ENCODE measurements at places on chromosomes 6 and 20.
A peak's percentile ranks its signal among the peaks of the same experiment; 100 is the strongest.

DNA sequence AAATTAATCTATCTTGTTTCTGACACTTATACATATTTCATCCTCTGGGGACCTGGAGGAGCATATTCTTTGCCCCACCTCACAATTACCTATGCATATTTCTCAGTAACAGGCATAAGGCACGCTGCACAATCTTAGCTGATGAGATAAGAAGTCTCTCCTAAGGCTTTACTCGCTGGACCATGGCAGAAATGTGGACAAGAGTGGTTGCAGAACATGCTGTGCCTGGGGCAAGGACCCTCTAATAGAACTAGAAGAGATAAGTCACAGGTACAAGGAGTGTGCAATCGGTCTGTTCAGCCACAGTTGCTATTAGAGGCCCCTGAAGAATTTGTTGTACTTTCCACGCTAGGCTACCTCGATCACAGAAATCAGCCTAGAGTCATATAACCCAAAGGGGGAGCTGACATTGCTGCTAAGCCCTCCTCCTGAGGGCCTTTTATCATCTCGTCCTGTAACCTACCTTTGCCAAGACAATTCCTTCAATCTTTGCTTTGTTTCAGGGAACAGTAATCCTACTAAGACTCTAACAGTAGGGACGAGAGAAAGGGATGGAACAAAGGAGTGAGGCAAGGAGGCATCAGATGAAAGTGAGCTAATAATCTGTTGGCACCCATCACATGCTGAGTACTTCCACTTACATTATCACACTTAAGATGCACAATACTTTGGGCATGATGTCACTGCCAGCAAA lies 16.1 kb upstream of the DEFB129 start:
- DNase-seq = no peak

- DNase-seq = no peak
These were observed 215.5 kb upstream of the MCHR2 start for GRCh38 chr6:100209323-100210136.

DNA sequence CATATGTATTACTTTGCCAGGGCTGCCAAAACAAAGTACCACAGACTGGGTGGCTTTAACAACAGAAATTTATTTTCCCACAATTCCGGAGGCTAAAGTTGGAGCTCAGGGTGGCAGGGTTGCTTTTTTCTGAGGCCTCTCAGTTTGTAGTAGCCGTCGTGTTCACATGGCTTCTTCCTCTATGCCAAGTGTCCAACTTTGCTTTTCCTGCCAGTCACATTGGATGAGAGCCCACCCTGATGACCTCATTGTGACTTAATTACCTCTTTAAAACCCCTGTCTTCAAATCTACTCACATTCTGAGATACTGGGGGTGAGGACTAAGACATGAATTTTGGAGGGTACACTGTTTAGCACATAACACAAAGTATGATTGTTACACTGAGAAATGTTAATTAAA lies 9.9 kb upstream of the ECT2L start:
- DNase-seq = no peak

- DNase-seq = peak; percentile 84
These were observed 85.7 kb upstream of the FOXC1 start for GRCh38 chr6:1524040-1524480.

DNA sequence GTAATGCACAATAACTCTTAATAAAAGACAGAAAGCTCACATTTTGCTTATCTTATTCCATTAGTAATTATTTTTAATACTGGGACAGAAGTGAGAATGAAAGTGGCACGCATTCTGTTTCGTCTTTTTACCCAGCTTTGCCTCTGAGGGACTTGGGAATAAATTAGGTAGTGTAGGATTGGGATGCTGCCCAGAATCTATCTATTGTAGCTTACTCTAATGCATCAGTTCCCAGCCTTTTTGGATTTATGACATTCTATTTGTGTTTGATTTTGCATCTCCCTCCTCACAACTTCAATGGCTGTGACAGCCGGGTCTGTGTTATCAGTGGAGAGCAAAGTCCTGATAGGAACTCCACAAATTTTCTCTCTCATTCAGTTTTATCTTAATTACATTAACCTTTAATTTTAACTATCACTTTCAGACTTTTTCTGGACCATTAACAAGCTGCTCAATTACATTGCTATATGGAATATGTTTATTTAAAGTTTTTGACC lies 62.9 kb upstream of the TULP4 start:
- DNase-seq = no peak

- DNase-seq = no peak
These were observed 13.9 kb downstream of the ZNF831 start for GRCh38 chr20:59177266-59178250.

- no peak for DNase-seq
These were observed 66.2 kb upstream of the PHACTR2 start for GRCh38 chr6:143611580-143611979.

- DNase-seq = no peak
These were observed 49.5 kb downstream of the KCNS1 start for GRCh38 chr20:45051204-45052060.

- DNase-seq = no peak
These were observed 70.4 kb downstream of the BACH2 start for GRCh38 chr6:90226257-90226656.

- DNase-seq = no peak
These were observed 18.2 kb upstream of the ZNF391 start for GRCh38 chr6:27370391-27370790.

GRCh38 chr20:53940360-53940702 lies 130.1 kb downstream of the BCAS1 start:
- no peak for DNase-seq

- DNase-seq = no peak
These were observed 50.0 kb downstream of the SGK1 start for GRCh38 chr6:134267917-134268361.

GRCh38 chr6:70956451-70957283 lies at the start of gene B3GAT2:
B3GAT2 (minus strand) TSS chr6:70957060; CDS start chr6:70956429, 631 bp downstream.
- peak; percentile 43 for DNase-seq

DNA sequence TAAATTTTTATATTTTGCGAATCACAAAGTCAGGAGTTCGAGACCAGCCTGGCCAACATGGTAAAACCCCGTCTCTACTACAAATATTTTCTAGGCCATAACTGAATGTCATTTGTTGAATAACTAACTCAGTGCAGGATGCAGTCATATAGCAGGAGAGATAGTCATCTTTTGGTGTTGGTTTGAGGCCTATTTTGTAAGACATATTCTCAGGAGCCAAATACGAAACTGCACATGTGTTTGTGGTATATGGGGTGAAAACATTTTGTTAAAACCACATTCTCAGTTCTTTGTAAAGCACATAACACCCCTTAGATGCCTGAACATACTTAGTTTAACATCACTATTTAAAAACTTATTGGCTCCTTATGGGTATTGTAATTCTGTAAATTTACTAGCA lies 4.7 kb upstream of the ENPP5 start:
- no peak for DNase-seq

- DNase-seq = no peak
These were observed 568.4 kb downstream of the NKAIN2 start for GRCh38 chr6:124371974-124372475.

- DNase-seq = no peak
These were observed 123.9 kb downstream of the COL12A1 start for GRCh38 chr6:75081921-75082320.

DNA sequence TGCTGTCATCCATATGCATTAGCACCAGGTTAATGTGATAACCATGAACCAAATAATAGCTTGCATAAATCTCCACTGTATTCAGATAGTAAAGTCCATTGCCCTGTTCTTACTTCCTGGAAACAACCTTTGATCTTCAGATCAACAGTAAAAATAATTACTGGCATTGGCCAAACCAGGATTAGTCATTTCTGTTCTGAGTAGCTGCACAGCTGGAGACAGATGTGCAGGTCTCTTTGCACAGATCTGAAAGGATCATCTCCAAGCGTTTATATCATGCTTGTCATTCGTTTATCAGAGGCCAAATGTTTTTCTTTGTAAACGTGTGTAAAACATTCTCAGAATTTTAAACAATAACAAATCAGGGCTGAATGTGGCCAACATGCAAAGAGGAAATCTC lies 134.4 kb upstream of the HMGCLL1 start:
- no peak for DNase-seq

DNA sequence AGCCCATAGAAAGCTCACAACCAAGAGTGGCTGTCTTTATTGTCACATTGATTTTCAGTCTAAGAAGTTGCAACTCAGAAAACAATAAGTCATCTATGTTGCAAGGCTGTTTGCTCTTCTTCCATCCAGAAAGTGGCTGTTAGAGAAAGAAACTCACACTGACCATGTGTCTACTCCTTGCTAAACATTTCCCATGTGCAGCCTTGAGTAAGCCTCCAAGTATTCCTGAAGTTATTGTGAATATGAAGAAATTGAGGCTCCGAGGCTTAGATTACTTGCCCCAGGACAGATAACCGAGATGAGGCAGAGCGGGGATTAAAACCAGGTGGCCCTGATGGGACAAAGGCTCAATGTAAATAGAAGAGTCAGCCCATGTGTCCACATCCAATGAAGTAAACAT lies 105.0 kb downstream of the SPTLC3 start:
- no peak for DNase-seq

DNA sequence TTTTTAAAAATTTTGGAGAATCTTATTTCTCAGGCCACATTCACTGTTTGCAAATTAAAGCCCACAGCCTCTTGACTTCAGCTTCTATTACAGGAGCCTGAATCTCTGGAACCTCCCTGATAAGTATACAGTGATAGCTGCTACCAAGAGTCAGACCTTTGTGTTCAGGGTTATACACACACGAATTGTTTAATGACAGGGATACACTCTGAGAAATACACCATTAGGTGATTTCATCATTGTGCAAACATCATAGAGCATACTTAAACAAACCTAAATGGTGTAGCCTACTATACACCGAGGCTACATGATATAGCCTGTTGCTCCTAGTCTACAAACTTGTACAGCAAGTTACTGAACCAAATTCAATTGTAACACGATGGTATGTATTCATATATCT lies 473.9 kb downstream of the PKHD1 start:
- no peak for DNase-seq

DNA sequence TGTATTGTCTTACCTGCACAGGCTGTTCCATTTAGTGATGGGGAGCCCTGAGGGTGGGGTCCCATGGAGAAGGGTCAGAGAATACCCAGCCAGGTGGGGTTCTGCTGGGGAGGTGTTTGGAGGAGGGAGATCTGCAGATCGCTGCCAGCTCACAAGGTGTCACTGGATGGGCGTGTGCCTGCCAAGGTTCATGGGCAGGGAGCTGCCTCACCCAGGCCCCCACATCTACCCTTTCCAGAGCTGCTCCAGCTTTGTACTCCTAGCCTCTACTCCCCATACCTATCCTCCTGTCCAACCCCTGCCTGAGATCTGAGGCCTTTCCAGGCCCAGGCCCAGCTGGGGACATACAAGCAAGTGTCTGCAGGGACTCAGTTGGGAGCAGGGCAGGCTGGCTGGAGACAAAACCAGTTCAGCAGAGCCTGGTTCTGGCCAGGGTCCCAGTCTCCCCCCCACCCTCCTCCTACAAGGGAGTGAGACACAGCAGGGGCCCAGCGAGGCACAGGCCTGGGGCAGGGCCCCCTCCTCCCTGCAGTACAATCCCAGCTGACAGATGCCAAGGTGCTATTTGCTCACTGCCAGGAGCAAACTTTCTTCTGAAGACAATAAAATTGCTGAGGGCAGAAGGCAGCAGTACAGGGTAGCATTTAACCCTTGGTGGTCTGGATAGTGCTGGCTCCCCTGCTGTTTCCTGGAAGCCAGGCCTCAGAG lies 19.7 kb downstream of the SPDEF start:
- no peak for DNase-seq

DNA sequence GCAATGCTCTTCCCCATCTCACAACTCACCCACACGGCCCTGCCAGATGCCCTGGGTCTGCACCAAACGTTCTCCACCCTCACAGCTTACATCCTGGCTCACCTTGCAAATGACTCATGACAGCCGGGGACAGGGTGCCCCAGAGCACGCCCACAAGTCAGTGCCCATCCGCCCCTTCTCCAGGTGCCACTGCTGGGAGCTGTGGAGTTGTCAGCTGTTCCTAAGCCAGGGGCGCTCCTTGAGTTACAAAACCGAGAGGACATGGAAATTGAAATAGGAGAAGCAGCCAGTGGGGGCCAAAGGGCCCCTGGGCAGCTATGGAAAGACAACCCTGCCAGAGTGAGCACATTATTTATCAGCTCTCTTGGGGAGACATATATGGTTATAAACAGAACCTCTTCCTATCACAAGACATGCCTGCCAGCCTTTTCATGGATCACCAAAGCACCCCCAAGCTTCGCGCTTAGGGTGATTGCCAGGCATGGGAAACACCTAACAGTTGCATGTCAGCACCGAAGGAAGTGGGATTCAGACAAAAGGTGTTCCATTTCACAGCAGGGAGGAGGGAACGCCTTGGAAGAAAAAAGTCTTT lies 236.8 kb downstream of the LY86 start:
- no peak for DNase-seq

GRCh38 chr20:14800707-14801425 lies 463.5 kb upstream of the FLRT3 start:
- no peak for DNase-seq

- DNase-seq = no peak
These were observed 5.9 kb upstream of the CST3 start for GRCh38 chr20:23643659-23644058.

- no peak for DNase-seq
These were observed 20.7 kb downstream of the CRYBG1 start for GRCh38 chr6:106381223-106381622.

DNA sequence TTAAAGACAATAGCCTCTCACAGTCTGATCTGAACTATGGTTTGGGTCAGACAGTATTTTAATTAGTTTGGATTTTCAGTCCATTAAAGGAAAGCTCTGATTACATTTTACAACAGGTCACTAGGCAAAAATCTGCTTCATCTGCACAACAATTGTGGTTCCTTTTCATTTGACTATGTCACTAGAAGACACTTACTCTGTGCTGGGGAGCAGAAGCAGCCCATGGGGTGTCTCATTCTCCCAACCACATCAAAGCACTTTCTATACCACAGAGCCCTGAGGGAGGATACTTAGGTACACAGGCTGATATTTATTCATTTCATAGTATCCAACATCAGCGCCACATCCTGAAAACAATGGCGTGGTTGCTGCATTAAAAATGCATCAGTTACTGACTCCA lies 36.6 kb upstream of the HDAC2 start:
- no peak for DNase-seq

DNA sequence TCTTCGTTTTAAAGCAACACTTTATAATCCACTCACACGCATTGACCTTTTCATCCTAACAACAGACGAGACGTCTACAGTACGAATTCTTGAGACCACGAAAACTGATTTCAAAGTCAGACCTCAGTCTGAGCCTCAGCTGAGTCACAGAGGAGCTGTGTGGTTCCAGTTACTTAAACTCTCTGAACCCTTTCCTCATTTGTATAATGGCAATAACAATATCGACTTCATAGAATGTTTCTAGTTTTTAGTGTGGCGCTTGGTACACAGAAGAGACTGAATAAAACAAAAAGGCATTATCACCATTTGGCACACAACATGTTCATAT lies 236.9 kb downstream of the ATXN1 start:
- no peak for DNase-seq

- no peak for DNase-seq
These were observed 8.6 kb upstream of the SLC4A11 start for GRCh38 chr20:3247638-3248037.

GRCh38 chr6:27190126-27190525 lies 57.4 kb upstream of the PRSS16 start:
- DNase-seq = no peak
